ENCODE measurements at places on chromosomes 2 and 18.

DNA sequence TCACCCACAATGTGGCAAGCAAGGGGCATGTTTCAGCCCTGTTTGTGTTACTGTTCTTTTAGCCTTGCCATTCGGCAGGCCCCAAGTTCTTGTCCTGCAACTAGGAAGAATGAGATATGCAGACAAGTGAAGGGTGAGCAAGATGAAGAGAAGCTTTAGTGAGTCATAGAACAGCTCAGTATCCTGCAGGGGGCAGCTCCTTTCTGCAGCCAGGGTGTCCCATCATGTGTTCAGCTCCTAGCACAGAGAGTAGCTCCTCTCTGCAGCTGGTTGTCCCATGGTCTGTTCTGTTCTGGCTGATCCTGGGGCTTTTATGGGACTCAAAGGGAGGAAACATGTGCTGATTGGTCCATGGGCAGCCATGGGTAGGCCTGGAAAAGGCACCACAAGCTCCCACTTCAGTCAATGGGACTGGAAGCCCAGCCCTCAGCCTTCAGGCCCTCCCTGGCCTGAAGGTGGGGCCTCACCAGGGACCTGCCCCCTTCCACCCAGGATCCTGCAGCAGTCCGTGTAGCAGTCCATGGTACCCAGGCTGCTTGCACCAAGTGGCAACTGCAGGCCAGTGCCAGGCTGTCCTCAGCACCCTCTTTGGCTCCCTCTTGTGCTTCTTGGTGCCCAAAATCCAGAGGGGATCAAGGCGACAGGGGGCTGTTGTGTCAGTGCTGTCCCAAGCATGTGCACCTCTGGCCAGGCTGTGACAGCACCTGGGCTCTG lies 326.4 kb downstream of the NR4A2 start:
- DNase-seq, result no peak

DNA sequence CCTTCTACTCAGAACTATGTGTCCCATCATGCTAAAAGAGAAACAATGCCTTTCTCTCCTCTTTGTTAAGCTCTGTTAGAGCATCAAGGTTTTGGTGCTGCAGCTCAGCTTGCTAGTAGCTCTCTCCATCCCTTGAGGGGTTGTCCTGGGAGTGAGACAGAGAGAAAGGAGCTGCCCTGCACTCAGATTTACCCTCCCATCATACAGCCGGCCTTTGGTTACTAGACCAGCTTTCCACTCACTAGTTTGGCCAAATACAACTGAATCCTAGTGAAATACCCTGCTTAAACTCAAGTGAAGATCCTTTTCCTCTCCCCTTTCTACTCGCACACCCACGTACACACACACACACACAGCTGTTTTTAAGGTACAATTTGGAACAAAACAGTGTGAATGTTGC lies 2.3 kb upstream of the CHN1 start:
- DNase-seq, result no peak

- DNase-seq, result no peak
Measured at GRCh38 chr2:61632276-61633169, 94.4 kb upstream of the XPO1 start.

GRCh38 chr18:45672637-45673036 lies 51.3 kb upstream of the SLC14A1 start:
- DNase-seq, result no peak

DNA sequence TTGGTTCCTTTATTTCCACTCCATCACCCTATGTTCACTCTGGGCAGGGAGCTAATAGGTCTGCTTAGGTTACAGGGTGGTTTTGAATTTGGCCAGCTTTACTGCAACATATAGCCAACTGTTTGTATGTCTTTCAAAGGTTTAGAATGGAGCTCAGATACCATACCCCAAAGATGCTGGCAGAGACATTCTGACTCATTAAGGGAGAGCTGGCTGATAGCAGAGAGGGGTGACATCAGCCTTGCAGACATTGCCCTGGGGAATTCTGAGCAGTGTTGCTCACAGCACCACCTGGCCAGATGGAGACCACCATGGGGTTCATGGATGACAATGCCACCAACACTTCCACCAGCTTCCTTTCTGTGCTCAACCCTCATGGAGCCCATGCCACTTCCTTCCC lies 2.1 kb downstream of the PROKR1 start:
- DNase-seq, result no peak

- no peak for DNase-seq
Measured at GRCh38 chr2:120901201-120901600, 165.5 kb downstream of the GLI2 start.

DNA sequence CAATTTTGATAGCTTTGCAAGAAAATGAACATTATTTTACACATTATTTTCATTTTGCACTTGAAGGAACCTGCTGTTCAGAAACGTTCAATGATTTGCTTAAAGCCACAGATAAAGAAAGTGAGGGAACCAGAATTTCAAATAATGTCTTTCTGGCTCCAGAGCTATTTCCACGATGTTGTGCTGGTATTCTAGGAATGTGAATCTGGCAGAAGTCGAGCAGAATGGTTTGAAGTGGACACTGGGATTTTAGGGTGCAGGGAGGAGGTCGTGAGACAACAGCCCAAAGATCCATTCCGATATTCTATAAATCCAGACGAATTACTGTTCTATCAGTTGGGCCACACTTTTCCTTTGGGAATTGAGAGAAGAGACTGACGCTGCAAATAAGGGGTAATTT lies 2.2 kb downstream of the CCDC102B start:
- DNase-seq, result no peak

GRCh38 chr18:21303445-21303844 lies 61.4 kb downstream of the GREB1L start:
- no peak for DNase-seq

DNA sequence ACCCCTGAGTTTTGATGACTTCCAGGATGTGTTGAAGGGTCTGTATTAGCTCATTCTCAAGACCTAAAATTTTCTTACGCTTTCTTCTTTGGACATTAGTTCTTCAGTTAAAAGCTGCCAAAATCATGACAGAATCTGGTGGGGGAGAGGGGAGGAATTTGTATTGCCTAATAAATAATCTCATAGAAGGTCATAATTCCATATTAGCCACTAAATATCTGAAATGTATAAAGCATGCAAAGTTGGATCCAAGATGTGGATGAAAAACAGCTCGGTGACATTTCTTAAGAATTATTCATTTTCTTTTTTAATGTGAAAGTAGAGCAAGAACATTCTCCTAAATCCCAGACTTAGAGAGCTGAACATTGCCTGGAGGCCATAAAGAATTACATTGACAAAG lies 120.1 kb downstream of the MMADHC start:
- DNase-seq, result no peak

GRCh38 chr18:44309185-44309584 lies 371.5 kb upstream of the SETBP1 start:
- no peak for DNase-seq

DNA sequence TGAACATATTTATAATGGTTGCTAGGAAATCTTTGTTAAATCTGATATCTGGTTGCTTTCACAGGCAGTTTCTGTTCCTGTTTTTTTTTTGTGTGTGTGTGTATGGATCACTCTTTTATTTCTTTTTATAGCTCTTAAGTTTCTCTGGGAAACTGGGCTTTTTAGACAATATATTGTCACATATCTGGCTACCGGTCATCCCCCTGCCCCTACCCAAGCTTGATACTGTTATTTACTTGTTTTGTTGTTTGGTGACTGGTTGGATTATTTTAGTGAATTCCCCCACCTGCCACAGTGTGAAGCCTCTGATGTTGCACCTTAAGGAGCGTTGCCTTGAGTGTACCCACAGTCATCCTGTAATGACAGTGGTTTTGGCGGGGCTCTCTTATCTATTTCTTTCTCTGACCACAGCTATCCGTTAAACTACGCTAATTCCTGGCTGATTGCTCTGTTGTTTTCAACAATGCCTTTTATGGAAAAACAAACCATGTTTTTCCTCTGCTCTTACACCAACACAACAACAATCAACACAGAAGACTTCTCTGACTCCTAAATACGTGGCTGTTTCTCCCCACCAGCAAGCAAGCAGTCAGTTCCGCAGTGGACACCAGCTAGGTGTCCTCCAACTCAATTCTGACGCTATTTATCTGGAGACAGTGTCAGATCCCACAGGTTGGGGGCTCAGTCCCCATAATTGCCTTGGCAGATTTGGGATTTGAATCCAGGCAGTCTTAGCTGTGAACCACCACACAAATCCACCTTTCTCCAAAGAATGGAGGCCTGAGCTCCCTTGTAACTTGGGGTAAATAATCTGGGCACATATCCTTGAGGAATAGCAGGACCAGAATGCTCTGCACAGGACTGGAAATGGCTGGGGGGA lies 10.9 kb downstream of the GNLY start:
- no peak for DNase-seq

- DNase-seq, result no peak
Measured at GRCh38 chr18:36814994-36815393, 13.8 kb downstream of the TPGS2 start.

GRCh38 chr18:22165049-22165602 lies 4.3 kb upstream of the GATA6 start:
- DNase-seq, result no peak

GRCh38 chr2:120246546-120247300 lies 5.9 kb upstream of the RALB start:
- DNase-seq, result no peak

GRCh38 chr2:49240608-49241007 lies 86.3 kb upstream of the FSHR start:
- DNase-seq, result no peak

DNA sequence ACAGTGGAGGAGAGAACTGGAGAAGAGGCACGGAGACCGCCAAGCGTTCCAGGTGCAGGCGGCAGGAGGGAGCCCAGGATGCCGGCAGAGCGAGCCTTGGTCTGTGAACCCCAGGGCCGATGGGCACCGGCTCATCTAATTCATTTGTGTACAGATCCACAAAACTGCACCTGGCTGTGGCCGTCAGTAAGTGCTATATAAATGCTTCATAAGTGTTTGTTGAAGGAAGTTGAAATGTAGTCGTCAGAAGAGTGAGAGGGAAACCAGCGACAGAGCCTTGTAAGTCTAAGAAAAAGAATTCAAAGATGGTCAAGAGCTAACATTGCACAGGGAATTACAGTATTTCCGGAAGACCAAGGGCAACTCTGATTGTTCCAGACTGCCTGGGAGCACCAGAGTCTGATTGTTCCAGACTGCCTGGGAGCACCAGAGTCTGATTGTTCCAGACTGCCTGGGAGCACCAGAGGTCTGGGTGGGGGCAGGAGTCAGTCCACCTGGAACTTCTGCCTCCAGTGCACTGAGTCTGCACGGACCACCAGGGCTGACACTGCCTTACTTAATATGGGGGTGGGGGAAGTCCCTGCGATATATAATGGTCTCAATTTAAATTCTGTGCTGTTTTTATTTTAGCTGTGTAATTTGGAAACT lies 112.3 kb downstream of the BCL2 start:
- DNase-seq, result no peak

- DNase-seq, result no peak
Measured at GRCh38 chr2:100198461-100199230, 56.3 kb upstream of the AFF3 start.

DNA sequence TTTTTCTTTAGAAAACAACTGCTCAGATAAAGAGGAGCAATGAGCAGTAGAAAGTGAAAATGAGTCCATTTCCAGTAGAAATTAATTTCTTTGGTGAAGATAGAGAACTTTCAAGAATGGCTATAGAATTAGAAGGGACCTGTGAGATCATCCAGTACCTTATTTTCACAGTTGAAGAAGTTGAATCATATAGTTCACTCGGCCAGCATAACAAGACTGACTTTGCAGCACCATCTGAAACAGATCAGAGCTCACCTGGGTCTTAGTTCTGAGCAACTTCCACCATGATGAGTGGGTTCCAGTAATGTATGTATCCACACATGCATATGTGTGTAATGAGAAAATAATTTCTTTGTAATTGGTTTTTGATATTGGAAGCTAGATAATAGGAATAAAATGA lies 58.6 kb downstream of the CERS6 start:
- no peak for DNase-seq

DNA sequence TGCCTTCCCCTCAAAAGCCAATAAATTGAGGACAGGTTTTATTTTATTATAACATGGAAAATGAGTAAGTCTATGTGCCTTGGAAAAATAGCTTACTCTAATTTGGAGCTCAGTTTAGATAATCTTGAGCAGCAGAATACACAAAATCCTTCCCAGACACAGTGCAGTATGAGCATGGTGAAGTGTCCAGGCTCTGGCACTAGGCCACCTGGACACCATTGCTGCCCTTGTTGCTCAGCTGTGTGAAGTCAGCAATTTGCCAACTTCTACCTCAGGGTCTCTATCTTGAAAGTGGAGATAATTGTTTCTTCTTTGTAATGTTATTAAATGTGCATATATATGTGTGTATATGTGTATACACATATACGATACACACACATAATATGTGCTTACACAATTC lies 104.9 kb upstream of the CAVIN2 start:
- no peak for DNase-seq

Measured in GDM1 (cell line).